Sigmoid colon (tissue), 7 donors: ENCODE measurements at places on chromosomes 6 and 20. TPM values are rescaled to one million over a fixed set of nuclear protein-coding genes. Genes with fewer than 3 reads are reported as not detected.
A peak's percentile ranks its signal among the peaks of the same experiment; 100 is the strongest.

- no peak overlapping the region for H3K27ac ChIP-seq
- H3K27me3 ChIP-seq, result no peaks in the 10 kb centered on the region
- peaks cover 8% of the 10 kb centered on the region for H3K4me1 ChIP-seq
- DNase-seq, result no peak
Measured at GRCh38 chr6:2848851-2849250, 7.2 kb upstream of the SERPINB1 start.

- H3K4me3 ChIP-seq, result no peak overlapping the region
- no peak for DNase-seq
- no peaks in the 10 kb centered on the region for H3K27me3 ChIP-seq
- H3K4me1 ChIP-seq, result peaks cover 7% of the 10 kb centered on the region
- no peaks in the 10 kb centered on the region for H3K36me3 ChIP-seq
Measured at GRCh38 chr6:162230147-162230752, 497.3 kb downstream of the PRKN start.

DNA sequence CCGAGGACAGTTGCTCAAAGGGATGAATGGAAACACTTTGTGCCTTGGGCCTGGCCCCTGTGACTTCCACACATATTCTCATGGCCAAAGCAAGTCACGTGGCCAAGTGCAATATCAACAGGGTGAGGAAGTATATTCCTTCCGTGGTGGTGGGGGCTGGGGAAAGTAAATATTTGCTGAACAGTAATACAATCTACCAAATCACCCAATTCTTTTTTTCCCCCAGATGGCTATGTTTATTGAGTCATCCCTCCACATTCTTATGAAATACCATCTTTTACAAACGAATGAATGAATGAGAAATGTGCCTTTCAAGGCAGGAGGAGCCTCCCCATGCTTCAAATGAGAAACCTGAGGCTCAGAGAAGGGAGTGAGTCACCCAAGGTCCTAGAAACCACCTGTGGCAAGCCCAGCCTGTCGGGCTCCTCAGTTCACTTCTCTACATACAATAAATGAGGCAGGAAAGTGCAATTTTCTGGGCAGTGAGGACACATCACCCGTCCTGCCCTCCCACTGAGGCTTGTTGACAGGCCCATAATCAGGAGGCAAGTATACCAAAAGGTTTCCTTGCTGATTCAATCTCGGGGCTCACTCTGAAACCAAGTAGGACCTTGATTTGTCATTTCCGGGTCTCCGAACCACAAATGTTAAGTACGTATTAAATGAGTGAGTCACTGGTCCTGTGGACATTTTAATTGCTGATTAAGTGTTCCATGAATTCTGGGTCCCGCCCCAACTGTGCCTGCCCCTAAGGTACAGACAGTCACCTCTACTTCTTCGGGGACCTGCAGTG, 25.3 kb upstream of the TOP1 start:
- H3K4me3 ChIP-seq, result no peak overlapping the region
- H3K27ac ChIP-seq, result peak overlapping the region; percentile 55
- no peaks in the 10 kb centered on the region for H3K4me1 ChIP-seq
- H3K27me3 ChIP-seq, result no peaks in the 10 kb centered on the region

GRCh38 chr20:19823971-19824370, 65.9 kb downstream of the RIN2 start:
- no peaks in the 10 kb centered on the region for H3K4me1 ChIP-seq
- H3K27ac ChIP-seq, result no peak overlapping the region
- H3K27me3 ChIP-seq, result no peaks in the 10 kb centered on the region
- H3K4me3 ChIP-seq, result no peak overlapping the region
- no peaks in the 10 kb centered on the region for H3K36me3 ChIP-seq

DNA sequence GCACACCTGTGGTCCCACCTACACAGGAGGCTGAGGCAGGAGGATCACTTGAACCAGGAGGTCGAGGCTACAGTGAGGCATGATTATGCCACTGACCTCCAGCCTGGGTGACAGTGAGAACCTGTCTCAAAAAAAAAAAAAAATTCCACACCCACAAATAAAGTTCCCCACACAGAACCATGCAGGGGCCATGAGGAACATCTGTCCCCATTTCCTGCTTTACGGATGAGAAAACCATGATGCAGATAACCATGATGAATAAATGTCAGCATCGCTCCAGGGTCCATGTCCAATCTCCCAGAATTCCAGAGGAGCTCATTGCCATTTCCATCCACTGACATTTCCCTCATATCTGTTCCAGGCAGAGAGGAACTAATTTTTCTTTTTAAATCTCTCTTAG, 16.9 kb upstream of the AGPAT4 start:
- no peaks in the 10 kb centered on the region for H3K36me3 ChIP-seq
- DNase-seq, result no peak
- H3K4me3 ChIP-seq, result no peak overlapping the region
- no peaks in the 10 kb centered on the region for H3K4me1 ChIP-seq
- no peak overlapping the region for H3K27ac ChIP-seq

DNA sequence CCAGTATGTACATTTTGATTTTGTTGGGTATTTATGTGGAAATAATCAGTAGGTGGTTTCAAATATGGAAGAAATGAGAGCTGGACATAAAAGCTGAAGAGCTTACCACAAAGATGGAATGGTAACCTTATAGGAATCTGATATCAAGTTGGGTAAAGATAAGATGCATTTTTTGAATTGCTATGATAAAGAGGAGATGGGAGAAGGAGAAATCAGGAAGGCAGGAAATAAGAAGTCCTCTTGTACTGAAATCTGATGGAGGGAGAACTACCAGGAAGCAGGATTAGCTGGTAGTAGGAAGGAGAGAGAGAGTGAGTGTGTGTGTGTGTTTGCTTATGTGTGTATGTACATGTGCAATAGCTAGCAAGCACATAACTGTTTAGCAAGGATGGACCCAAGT, 468.4 kb downstream of the PHF3 start:
- H3K4me1 ChIP-seq, result no peaks in the 10 kb centered on the region
- H3K27me3 ChIP-seq, result no peaks in the 10 kb centered on the region
- no peaks in the 10 kb centered on the region for H3K36me3 ChIP-seq
- H3K4me3 ChIP-seq, result no peak overlapping the region
- no peak overlapping the region for H3K27ac ChIP-seq

DNA sequence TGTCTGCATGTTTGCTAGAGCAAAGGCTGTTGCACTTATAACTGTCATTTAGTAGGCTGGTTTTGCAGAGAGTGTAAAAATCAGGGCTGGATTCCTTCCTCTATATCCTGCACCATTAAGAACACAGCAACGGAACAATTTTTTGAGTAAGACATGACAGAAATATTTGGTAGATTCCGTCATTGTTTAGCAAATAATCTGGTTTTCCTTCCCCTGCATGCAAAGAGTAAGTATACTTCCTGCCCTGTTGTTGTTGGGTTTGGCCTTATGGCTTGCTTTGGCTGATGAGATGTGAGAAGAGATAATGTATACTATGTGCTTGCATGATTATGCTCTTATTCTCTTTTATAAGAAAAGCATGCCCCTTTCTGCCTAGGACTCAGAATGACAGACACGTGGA, 23.8 kb downstream of the MANEA start:
- H3K27me3 ChIP-seq, result no peaks in the 10 kb centered on the region
- no peak for DNase-seq
- no peak overlapping the region for H3K27ac ChIP-seq
- no peak overlapping the region for H3K4me3 ChIP-seq
- no peaks in the 10 kb centered on the region for H3K4me1 ChIP-seq

- H3K4me1 ChIP-seq, result no peaks in the 10 kb centered on the region
- no peak overlapping the region for H3K4me3 ChIP-seq
- no peak for DNase-seq
Measured at GRCh38 chr20:50855498-50856474, 60.9 kb downstream of the BCAS4 start.

DNA sequence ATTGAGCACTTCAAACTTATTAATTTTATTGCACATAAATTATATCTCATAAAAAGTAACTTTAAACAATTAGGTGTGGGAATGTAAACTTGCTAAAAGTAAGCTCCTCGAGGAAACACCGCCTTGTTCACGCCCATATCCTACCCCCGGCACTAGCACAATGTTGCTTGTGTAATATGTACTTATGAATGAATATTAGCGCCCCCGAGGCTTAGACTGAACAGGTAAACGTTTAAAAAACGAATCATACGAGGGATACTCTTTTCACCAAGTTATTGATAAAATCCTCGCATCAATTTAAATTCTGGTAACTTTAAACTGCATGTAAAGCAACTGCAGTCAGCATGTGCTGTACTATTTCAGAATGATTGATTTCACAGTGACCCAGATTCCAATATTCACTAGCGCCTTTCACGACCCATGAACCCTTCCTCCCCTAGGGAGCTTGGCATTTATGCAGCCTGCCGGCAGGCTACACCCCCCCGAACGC, 637 bp downstream of the TFB1M start:
- H3K27me3 ChIP-seq, result no peaks in the 10 kb centered on the region
- H3K36me3 ChIP-seq, result peaks cover 5% of the 10 kb centered on the region
- H3K4me1 ChIP-seq, result no peaks in the 10 kb centered on the region
- H3K4me3 ChIP-seq, result peak overlapping the region; percentile 80

- no peaks in the 10 kb centered on the region for H3K27me3 ChIP-seq
- no peak for DNase-seq
- H3K27ac ChIP-seq, result no peak overlapping the region
- H3K4me3 ChIP-seq, result no peak overlapping the region
Measured at GRCh38 chr6:142469220-142469619, 167.4 kb downstream of the ADGRG6 start.

DNA sequence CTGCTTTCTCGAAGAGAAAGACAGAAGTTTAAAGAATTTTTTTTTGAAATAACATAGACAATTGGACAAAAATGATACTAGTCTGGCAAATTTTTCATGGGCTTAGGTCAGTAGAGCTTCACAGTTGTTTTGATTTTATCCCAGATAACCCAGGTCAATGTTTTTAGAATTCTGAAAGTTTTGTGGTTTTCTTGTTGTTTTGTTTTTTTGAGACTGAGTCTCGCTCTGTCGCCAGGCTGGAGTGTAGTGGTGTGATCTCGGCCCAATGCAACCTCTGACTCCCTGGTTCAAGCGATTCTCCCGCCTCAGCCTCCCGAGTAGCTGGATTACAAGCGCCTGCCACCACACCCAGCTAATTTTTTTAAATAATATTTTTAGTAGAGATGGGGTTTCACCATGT, 22.8 kb downstream of the KIF13A start:
- H3K27me3 ChIP-seq, result no peaks in the 10 kb centered on the region
- no peak for DNase-seq
- H3K4me3 ChIP-seq, result no peak overlapping the region
- peak overlapping the region; percentile 70 for H3K27ac ChIP-seq
- H3K36me3 ChIP-seq, result no peaks in the 10 kb centered on the region
- peaks cover 95% of the 10 kb centered on the region for H3K4me1 ChIP-seq

The SYNDIG1 gene
- 0.27 TPM for total RNA-seq

The C4B gene
- total RNA-seq, result 291 TPM

The MYMX gene
- not detected for total RNA-seq

The NOX3 gene
- not detected for total RNA-seq

The CST7 gene
- 0.66 TPM for total RNA-seq
